ENCODE measurements at places on chromosomes 16 and 17.

GRCh38 chr17:16418685-16419068 lies 3.3 kb downstream of the TRPV2 start:
- DNase-seq: no peak

DNA sequence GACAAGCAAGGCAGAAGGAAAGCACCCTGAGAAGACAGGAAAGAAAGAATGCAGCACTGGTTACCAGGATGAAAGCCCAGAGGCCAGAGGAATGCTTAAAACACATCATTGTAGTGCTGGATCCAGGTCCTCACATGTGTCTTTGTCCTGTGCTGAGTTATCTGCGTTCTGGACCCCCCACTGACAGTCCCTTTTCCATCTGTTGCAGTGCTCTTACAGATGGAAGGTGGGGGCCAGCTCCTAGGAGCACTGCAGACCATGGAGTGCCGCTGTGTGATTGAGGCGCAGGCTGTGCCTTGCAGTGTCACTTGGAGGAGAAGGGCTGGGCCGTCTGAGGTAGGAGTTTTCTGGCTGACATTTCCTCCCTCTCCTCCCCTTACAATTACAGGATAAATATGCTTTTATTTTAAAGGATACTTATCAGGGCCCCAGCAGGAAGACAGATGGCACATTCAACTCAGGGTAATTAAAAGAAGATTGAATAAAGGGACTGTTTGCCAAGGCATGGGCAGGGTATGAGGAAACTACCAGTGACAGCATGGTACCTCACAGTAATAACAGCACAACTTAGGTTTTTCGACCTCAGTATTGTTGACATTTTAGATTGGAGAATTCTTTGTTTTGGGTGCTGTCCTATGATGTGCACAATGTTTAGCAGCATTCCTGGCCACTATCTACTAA lies 3.0 kb downstream of the EME1 start:
- DNase-seq: no peak

GRCh38 chr17:68295086-68295485 lies 3.8 kb downstream of the ARSG start:
- DNase-seq: no peak

DNA sequence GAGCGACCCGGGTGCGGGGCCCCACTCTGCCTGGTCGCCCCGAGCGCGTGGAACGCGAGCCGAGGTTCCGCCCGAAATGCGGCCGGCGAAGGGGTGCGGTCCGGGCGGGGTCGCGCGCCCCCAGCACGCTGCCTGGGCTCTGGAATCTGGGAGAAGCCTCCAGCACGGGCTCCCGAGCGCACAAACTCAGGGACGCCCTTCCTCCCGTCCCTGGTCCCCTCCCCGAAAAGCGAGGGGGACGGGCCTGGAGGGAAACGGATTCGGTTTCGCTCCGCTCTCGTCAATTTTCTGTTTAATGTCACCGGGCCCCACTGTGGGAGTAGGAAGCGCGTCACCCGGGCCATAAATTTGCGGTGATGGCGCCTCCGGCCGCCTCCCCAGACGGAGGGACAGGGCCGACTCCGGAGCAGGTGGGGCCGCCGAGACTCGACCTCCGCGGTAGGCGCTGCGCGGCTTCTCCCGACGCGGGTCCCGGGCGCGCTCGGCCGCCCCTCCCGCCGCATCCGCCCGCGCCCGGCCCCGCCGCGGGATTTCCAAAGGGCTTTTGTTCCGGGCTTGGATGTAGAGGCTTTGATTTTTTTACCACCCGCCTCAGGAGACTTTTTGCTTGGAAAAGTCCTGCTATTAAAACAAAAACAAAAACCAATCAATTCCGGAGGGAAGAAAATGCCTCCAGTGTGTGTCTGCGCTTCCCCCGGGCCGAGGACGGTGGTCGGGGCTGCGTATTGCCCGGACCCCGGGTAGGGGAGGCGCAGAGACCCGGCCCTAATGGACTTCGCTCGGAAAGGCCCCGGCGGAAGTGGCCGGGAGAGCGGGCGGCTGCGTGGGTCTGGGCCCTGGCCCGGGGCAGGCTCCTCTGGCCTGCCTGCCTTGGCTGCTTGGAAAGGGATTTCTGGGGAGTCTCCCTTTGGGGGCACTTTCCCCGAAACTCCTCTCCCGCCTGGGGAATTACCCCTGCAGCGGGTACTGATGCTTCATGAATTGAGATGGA lies 7.9 kb upstream of the BAHCC1 start:
- DNase-seq: peak; percentile 49

DNA sequence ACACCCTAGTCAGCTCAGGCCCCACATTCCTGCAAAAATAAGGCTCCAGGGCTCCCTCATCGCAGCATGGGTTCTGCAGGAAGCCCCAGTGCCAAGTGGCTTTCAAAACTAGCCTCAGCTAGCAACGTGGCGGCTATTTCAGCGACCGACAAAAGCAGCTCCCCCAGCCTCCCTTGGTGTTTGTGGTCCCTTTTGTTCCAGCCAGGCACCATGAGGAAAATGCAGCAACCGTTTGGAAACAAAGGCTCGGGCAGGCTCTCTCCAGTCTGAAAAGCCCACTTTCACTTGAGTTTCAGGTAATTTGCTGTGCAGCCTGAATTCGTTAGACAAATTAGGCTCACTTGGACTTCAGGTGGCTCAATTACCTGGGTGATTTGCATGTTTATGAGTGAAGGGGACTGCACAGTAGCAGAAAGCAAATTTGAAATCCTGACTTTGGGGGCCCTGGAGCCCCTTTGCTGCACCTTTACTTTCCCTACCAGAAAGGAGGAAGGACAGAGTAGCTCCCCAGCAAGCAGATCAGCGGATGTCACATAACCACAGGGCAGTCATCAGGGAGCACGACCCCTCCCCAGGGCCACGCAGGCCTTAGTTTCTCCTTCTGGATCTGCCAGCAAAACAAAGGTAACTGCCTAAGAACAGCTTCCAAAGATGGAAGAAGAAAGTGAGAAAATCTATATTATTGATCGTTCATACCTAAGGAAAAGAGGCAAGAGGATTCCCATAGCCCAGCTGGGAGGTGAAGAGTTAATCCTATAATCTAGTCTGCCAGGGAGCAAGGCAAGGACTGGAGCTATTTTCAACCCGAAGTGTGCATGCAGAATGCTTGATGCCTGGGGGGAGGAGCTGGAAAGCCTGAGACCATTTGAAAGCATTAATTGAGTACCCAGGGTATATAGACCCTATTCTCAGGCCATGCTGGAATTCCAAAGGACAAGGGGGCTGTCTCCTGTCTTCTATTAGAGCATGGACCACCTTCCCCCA lies 143.1 kb upstream of the SDK2 start:
- no peak for DNase-seq

DNA sequence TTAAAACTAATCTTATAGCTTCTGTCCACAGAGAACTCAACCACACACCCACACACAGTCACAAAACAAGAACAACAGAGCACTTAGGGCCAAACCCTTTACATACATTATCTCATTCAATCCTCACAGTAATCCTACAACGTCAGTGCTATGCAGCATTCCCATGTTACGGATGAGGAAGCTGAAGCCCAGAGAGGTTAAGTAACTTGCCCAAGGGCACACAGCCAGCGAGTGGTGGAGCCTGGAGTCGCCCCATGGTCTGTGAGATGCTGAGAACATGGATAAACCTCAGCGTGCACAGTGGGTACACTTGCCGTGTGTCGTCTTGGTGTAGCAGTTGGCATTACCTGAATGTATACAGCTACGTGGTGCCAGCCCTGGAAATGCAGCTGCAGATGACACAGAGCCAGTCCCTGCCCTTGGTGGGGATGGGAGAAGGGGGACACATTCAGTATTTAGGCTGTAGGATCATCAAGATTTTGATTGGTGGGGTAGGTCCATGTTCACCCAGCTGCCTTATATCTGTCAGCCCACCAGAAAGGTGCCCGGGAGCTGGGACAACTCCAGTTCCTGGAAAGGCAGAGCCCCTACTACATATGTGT lies 177.0 kb downstream of the IRF8 start:
- no peak for DNase-seq

DNA sequence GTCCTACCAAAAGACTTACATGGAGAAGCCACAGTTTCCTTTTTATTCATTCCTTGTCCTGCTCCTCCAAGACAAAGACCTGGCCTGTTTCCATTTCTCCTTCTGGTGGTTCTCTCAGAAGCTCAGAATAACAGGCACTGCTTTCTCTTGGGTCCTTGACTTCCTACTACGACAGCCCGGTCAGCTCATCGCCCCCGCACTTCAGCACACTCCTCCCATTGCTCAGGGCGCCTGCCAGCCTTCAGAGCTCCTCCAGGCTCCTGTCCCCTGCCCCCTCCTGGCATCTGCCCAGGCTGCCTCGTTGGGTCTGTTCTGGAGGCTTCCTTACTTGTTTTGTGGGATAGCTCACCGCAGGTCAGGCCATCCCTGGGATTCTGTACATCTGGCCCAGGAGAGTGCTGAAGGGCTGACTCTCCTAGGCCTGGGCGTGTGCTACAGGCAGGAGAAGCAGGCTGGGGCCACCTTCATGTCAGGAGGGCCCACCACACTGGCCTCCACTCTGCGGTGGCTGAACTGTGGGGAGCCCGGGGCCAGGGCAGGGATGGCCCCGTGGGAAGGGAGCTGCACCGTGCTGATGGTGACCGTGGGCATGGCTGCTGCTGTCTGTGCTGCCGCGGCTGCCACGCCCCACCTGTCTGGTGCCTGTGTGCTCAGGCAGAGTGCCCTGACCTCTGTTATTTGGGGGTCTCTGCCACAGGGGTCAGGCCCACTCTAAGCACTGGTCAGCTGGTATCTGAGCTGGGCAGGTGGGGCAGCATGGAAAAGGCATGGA lies 17.7 kb downstream of the TCF25 start:
- no peak for DNase-seq

DNA sequence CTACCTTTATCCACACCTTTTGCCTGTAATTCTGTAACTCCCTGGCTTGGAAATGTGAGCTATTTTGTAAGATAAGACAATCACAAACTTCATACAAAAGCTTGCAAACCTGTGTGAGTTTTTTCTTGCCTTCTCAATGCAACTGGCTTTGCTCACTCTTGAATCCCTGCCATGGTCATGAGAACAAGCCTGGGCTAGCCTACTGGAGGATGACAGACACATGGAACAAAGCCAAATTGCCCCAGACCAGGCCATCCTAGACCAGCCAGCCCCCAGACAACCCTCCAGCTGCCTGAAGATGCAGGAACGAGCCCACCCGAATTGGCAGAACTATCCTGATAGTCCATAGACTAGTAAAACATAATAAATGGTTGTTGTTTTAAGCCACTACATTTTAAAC lies 466.6 kb upstream of the ERCC4 start:
- DNase-seq: no peak

GRCh38 chr17:70552230-70552981 lies 383.1 kb downstream of the KCNJ2 start:
- DNase-seq: no peak

DNA sequence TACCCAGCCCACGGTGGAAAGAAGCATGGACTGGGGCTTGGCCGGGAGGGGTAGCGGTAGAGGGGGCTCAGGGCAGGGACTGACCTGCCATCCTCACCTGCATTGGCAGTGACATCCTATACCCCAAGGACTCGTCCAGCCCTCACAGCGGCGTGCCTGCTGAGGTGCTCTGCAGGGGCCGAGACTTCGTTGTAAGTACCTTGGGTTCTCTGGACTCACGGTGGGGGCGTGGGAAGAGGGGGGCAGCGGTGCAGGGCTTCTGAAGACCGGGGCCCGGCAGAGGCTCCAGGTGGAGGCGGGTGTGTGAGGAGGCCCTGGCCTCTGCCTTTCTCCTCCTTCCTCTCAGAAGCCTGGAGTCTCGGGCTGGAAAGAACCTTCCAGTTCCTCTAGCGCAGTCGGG lies 25.5 kb downstream of the POLR3E start:
- DNase-seq: no peak

GRCh38 chr16:66408163-66409048 lies 18.7 kb upstream of the BEAN1 start:
- peak; percentile 39 for DNase-seq

- no peak for DNase-seq
These were observed 6.6 kb downstream of the CANT1 start for GRCh38 chr17:79002796-79003593.

GRCh38 chr17:75069783-75070182 lies 18.0 kb upstream of the SLC16A5 start:
- DNase-seq: no peak

- DNase-seq: no peak
These were observed 50.4 kb downstream of the PPM1E start for GRCh38 chr17:58806046-58806445.

- no peak for DNase-seq
These were observed 48.6 kb downstream of the CDRT4 start for GRCh38 chr17:15418781-15419180.

DNA sequence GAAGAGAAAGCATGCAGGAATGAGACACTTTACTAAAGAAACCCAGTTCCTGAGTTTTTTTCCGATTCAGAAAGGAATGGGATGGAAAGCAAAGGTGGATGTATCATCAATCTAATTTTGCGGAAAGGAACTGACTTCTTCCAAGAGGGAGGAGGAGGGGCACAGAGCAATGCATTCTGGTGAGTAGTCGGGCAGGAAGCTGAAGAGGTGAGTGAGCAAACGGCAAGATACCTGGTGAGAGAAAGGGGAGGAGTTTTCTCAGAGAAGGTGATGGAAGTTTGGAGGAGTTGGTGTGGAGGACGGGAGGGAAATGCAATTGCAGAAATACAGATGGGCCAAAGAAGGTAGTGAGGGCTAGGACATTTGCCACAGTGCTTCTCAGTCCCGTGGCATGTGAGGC lies 713.2 kb downstream of the KCNJ2 start:
- no peak for DNase-seq

DNA sequence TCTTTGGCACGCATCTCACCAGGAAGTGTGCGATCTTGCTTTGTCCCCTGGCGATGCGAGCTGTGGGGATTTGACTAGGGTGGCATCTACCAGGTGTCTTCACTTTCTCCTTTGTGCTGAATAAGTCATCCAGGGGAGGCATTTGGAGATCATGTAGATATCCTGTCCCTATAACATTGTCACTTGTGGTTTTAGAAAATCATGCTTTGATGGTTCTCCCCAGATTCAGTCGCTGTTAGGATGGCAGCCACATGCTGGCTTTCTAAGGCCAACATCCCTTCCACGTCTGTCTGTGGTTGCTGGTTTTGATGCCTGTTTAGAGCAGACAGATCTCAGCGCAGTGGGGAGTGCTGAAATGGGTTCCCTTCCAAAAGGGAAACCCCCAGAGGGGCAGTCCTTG lies 2.5 kb downstream of the ADAD2 start:
- DNase-seq: peak; percentile 30

DNA sequence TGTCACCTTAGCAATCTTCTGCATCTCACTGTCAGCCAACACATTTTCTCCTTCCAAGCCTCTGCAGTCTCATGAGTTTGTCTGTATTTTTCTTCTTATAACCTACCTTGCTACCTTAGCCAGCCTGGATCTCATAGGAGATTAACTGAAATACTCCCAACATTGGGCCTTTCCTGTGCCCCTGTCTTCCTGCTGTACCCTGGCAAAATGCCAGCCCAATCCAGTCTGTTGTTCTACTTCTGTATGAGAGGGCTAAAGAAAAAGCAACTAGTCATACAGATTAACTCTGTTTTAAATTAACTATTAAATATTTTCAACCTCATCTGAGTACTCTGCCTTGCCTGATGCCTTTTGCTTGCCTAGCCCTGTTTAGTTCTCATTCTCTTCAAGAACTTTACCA lies 18.4 kb downstream of the GOSR1 start:
- no peak for DNase-seq

- no peak for DNase-seq
These were observed 176.3 kb downstream of the VPS53 start for GRCh38 chr17:538181-538973.

DNA sequence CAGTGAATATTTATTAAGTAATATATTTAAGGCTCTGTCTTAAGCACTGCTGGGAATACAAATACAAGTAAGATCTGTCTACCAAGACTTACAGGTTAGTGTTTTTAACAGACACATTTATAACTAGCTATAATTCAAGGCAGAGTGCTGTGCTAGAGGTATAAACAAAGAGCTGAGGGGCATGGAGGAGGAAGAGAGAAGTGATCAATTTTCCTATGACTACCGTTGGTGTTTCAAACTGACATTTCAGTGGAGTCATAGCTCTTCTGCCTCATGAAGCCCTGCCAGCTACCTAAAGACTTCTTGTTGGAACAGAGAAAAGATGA lies 79.9 kb downstream of the CYB561 start:
- no peak for DNase-seq

Data from activated CD8-positive, alpha-beta T cell treated with anti-CD3 and anti-CD28 coated beads, Interleukin-2, amount 10 ng/mL, durations not matched to agents 7 days and 5 days (primary cell).